ENCODE measurements at places on chromosomes 5 and 9.

GRCh38 chr9:99169086-99169485 is 52.7 kb downstream of the ALG2 start:
- no peak for DNase-seq

- DNase-seq: no peak
These were observed 46.4 kb upstream of the KDM4C start for GRCh38 chr9:6711403-6711802.

GRCh38 chr9:126558051-126558665 is 55.6 kb upstream of the LMX1B start:
- DNase-seq: peak; percentile 78

- no peak for DNase-seq
These were observed 341.0 kb upstream of the CD180 start for GRCh38 chr5:67537439-67538148.

- no peak for DNase-seq
These were observed 433.1 kb downstream of the CHSY3 start for GRCh38 chr5:130337179-130337888.

GRCh38 chr5:57231607-57232006 is 57.7 kb downstream of the GPBP1 start:
- DNase-seq: no peak

- peak; percentile 7 for DNase-seq
These were observed 90.7 kb downstream of the PTCH1 start for GRCh38 chr9:95425910-95426551.

DNA sequence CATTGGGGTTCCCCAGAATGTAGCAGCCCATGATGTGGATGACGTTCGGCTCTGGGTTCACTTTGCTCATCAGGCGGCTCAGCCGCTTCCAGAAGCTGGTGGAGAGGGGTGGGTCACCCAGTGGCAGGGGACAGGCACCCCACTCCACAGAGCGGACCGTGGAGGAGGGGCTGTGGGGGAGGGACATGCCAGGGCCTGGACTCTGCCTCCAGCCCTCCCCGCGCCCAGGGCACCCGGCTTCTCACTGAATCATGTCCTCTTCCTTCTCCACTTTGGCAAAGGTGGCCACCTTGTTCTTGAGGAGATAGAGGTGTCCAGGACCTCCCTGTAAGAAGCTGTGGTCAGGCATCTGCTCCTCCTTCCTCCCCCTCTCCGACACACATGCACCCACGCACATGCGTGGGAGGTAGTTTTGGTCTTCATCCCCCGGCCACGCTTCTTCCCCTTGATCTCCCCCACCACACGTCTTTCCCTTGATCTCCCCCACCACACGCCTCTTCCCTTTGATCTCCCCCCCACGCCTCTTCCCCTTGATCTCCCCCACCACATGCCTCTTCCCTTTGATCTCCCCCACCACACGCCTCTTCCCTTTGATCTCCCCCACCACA is 8.9 kb upstream of the ENTPD8 start:
- no peak for DNase-seq

DNA sequence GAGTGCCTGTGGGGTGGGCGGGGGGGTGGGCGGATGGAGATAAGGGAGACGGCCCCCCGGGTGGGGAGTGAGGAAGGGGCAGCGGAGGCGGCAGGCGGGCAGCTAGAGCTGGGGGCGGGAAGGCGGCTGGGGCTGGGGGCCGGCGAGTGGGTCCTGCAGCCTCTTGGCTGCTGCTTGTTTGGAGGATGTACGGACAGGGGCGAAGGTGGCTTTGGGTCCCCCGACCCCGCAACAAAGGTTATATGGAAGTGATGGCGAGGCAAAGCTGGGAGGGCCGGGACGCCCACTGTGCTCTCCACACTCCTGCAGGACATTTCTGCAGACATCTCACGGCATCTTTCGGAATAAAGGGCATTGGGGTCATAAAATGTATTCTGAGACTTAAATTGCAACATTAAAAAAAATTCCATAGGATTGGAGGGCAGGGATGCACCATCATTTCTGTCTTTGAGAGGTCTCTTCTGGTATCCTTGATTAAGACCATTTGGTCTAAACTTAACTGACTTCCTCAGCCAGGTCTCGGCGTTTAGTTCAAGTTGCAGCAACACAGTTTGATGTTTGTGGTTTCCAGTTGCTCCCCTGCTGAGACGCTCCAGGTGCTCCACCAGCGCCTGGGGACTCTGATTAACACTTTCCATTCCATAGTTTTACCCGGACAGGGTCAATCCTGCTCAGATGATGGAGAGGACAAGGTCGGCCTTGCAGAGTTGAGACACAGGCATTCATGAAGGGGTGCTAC is 101.6 kb upstream of the SSBP2 start:
- DNase-seq: peak; percentile 14

GRCh38 chr5:158170534-158170933 is 311.6 kb upstream of the CLINT1 start:
- no peak for DNase-seq

- no peak for DNase-seq
These were observed 1.5 kb upstream of the TTC39B start for GRCh38 chr9:15308511-15308910.

DNA sequence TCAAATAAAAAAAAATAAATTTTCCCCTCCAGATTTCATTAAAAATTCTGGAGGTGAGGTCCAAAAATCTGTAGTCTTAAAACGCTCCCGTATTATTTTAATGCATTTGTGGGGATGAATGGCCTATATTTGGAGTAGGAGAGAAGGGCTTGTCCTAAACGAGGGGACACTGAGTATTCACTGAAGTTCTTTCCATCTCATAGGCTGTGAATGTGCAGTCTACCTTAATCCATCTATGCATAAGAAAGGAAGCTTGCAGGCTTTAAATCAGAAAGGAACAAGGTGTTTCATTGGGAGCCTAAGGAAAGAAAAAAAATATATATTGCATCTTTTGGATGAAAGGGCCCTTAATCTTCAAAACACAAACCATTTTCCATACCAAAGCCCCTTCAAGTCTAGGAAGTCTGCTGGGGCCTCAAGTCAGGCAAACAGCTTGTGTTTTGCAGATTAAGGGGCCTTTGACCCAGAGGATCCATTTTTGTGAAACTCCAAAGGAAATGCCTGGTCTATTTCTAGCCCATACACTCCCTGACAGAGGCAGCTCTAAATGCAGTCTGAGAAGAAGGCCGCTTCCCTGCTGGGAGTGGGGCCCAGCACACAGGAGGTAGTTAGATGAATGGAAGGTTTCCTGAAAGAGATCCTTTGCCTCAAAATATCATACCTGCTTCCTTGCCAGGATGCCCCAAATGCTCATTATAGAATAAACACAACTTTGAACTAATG is 35.6 kb downstream of the BRINP1 start:
- DNase-seq: no peak

- no peak for DNase-seq
These were observed 9.6 kb downstream of the LAMC3 start for GRCh38 chr9:131018621-131019020.

DNA sequence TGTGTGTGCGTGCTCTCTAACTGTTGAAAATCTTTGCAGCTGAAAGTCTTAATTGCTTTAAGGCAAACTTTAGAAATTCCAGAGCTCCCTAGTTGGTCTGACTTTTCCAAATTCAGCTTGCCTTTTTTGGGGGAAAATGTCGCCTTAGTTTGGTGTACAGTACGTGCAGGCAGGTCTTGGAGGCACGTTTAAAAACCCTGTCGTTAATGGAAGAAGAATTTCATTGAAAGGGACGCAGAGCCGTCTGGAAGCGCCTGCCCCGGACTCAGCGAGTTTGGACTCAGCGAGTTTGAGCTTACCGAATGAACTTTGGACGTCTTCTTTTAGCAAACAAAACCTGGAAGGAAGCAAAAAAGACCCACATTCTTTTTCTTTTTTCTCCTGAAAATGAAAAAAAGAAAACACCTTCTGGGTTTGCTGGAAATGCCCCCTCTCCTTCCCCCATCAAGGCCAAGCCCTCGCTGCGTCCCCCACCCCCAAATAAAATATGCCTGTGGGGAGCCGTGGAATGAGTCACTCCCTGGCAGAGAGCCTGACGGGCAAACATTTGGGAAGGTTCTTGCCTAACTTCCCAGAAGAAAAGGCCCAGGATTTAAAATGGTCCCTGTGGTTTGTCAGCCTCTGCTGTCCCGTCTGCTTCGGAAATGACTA is 1.5 kb downstream of the NEK6 start:
- no peak for DNase-seq

- DNase-seq: no peak
These were observed 97.9 kb downstream of the CACNA1B start for GRCh38 chr9:137975527-137975913.

- no peak for DNase-seq
These were observed 427.9 kb downstream of the KCTD16 start for GRCh38 chr5:144598451-144599068.

DNA sequence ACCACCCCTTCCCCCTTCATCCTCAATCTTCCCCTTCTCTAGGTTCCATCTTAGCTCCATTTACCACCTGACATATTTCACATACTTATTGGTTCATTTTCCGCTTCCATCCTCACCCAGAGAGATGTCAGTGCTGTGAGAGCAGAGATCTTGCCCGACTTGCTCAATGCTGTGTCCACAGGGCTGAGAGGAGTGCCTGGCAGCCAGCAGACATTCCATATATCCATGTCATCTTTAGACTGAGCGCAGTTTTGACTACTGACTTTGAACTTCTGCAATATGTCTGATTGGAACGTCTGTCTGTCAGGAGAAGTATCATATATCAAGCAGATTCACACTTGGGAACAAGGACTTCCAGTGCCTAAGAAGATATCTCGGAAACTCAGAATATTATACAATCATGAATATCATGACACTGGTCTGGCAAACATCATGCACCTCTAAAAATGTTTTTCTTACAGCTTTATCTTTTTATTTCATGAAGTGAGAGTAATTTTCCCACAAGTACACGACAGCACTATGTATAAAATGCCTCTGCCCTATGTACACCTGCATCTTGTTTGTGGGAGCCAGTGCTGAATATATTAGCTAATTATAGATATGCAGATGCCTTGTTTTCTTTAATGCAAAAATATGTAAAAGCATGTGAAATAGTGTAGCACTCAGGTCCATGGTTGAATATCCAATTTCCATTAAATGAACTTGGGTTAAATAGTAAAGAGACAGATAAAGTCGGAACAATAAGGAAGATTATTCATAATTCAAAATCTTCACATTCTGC is 454.0 kb upstream of the DAP start:
- DNase-seq: no peak

DNA sequence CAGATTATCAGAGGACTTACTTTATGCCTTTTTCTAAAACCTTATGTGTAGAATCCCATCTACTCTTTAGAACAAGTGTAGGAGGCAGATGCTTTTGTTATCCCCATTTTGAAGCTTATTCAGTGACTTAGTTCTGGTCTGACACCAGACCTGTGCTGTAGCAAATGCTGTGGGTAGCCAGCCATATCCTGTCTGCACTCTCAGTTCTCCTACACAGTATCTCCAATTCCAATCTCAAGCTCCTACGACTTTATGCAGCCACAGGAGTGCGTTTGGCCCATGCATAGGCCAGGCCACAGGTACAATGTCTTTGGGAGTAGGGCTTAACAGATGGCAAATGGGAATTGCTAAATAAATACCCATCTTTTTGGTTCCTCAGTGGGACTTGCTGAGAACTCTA is 292.6 kb downstream of the MCTP1 start:
- DNase-seq: no peak

- no peak for DNase-seq
These were observed 231.0 kb downstream of the MAN2A1 start for GRCh38 chr5:109920736-109921135.

- DNase-seq: no peak
These were observed 228.3 kb upstream of the RASEF start for GRCh38 chr9:83291196-83291595.

- DNase-seq: no peak
These were observed 70.7 kb upstream of the RAPGEF1 start for GRCh38 chr9:131810351-131811170.

- no peak for DNase-seq
These were observed 44.9 kb downstream of the USP20 start for GRCh38 chr9:129879991-129880653.

DNA sequence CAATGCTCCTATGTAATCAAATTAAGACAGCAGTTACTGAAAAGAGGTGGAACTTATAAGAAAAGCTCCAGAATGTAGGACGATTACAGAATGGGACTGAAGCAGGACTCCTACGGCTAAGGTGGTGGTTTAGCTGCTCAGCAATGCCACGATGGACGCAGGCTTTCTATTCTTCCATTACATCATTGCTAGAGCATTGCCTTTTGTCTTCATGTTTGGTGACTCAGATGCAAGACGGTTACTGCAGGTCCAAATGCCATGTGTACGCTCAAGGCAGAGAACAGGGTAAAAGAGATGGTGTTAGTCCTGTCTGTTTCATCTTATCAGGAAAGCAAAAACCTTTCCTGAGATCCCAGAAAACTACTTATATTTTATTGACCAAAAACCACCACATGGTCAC is 255.1 kb downstream of the ZSWIM6 start:
- no peak for DNase-seq

GRCh38 chr5:163633926-163634460 is 128.6 kb downstream of the MAT2B start:
- DNase-seq: no peak

DNA sequence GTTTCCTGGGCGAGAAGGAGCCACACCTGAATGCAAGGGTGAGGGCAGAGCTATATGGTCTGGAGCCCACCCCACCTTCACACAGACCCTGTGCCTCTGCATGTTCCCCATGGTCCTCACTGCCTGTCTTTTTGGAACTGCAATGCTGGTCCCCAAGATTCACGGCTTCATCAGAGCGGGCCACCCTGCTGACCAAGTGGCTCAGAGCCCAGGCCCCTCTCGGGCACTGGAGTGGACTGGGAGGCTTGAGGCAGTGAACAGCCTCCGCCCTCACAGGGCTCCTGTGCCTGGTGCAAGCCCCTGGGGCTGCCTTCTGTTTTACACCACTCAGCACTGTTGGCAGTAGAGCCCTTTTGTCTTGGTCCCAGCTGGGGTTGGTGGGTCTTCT is 143.2 kb downstream of the CACNA1B start:
- DNase-seq: no peak

DNA sequence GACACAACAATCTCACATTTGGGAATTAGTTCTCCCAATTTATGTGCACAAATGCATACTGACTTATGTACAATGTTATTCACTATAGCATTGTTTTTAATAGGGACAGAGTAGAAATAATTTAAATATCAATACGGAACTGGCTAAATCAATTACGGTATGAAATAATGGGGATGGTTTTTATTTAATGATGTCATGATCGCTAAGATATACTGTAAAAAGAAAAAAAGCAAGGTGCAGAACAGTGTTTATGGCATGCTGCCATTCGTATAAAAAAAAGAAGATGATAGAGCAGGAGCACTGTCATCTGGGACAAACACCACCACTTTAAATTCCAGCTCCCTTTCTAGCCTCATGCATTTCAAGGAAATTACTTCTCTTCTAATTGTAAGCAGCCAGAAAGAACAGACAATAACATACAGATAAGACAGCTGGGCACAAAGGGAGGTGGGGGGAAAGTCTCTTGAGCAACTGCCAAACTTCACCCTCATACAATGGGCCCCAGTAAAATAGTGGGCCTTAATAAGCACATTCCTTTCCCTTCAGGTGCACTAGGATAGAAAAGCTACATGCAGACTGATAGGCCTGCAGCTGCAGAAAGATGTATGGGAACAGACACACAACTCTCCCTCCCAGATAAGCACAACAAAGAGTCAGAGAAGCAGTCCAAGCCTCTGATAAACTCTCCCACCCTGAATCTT is 8.4 kb downstream of the SREK1IP1 start:
- DNase-seq: no peak

All from stimulated activated CD4-positive, alpha-beta T cell treated with anti-CD3 and anti-CD28 coated beads, Interleukin-12 subunit alpha, Interleukin-12 subunit beta, amount 100 ng/mL, for 48 hours (primary cell).